Bone marrow (tissue), 2 donors: ENCODE measurements at places on chromosomes 6 and 20.

- DNase-seq = no peak
Measured at GRCh38 chr20:34396408-34396807, 33.3 kb downstream of the ITCH start.

DNA sequence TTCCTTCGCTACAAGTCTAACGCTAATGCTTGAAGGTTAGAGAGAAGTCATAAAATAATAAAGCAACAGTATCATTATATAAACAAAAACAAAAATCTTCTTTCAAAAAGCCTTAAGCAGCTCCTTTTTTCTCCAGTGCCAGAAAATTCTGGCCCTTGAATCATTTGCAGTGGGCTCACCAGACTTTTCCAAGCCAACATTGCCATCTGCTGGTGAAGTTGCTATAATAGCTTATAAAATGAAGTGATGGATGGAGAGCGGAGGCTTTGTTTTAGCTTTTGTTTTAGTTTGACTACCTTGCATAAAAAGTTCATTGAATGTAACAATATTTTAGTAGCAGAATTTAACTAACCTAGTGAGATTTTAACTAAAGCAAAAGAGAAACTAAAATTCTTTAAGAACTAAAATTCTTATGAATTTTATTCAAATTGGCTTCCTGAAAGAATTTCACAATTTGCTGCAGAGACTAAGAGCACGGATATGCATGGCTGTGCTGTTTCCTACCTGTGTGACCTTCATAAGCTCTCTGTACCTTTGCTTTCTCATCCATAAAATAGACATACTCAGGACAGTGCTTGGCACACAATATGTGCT is 44.8 kb upstream of the SLC2A12 start:
- no peak for DNase-seq

- DNase-seq = no peak
Measured at GRCh38 chr6:111444794-111445193, 38.2 kb downstream of the REV3L start.

DNA sequence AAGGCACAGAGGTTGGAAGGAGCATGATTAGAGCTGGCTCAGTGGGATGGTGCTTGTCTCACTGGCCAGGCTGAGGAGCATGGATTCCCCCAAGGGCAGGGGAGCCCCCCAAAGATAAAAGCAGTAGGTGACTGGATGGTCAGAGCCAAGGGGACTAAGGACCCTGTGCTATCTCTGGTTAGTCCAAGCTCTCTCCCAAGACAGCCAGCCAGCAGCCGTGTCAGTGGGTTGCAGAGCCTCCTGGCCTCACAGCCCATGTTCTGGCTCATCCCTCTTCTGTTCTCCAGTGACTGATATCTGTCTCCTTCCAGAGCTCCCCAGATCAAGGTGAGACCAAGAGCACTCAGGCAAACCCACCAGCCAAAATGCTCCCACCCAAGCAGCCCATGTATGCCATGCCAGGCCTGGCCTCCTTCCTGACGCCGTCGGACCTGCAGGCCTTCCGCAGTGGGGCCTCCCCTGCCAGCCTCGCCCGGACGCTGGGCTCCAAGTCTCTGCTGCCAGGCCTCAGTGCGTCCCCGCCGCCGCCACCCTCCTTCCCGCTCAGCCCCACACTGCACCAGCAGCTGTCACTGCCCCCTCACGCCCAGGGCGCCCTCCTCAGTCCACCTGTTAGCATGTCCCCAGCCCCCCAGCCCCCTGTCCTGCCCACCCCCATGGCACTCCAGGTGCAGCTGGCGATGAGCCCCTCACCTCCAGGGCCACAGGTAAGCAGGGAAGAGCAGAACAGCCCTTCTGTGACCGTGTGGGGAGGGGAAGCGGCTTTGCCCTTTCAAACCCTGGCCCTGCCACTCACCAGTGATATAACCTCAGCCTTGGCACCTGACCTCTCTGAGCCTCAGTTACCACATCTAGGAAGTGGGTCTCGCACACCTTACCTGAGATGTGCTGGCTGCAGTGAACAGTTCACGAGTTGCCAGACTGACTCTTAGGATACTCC is 121.3 kb downstream of the JPH2 start:
- DNase-seq = no peak

DNA sequence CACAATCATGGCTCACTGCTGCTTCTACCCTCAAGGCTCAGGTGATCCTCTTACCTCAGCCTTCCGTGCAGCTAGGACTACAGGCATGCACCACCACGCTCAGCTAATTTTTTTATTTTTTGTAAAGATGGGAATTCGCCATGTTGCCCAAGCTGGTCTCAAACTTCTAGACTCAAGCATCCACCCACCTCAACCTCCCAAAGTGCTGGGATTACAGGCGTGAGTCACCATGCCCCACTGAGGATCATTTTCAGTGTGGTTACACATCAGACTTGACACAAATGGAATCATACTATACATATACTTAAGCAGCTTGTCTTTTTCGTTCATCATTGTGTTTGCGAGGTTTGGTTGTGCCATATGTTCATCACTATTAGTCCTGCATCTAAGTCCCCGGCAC is 26.6 kb downstream of the ZC3H12D start:
- no peak for DNase-seq

- no peak for DNase-seq
Measured at GRCh38 chr6:113649880-113650609, 207.1 kb upstream of the MARCKS start.

- no peak for DNase-seq
Measured at GRCh38 chr6:169450097-169450496, 196.5 kb upstream of the THBS2 start.

DNA sequence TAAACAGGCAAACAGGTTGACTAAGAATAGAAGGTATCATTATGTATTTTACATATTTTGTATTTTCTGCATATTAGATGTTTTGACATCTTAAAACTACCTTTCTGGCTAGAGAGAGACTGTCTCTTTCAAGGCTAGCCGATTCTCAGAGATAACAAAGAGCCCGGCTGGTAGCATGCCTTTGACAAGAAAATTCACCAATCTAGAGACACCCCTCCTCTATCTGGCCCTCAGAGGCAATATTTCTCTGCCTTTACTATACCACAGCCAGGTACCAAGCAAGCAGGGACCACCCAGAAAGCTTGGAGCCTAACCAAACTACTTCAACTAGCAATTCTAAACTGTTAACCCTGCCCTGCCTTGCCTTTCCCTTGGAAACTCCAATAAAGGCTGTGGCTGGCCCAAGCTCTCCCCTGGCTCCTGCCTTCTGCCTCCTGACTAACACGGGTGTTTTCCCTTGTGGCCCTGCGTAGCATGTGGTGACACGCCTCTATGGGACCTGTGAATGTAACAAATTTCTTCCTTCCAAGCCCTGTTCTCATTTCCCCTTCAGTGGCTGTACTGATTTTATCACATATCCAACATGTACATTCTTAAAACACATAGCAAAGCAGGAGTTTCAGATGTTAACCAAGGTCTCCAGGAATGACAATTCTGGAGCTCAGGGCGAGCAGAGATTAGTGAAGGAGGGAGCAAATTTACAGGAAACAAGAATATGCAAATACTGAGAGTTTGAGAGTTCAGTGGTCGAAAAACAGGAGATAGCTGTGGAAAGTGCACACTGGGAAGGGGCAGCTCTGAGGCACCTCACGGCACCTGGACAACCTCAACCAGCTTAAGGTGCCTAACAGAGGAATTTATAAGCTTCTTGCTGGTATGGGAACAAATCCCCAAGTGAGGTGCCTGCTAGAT is 120.8 kb downstream of the BACH2 start:
- DNase-seq = no peak

DNA sequence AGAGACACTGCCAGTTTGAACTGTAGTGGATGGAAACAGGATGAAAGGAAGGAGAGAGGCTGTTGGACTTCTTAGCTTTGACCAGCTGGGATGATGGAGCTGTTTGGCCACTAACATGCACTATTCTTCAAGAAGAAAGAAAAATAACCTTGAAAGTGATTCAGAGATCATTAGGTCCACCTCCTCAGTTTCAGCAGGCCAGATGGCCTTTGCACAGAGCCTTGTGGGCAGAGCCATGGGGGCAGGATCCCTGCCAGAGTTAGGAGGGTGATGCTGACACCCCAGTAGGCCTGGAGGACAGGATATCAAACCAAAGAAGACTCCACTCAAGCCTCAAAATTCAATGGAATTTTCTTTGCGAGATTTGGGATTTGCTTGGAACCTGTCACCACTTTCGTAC is 74.5 kb upstream of the TMEM181 start:
- no peak for DNase-seq

- DNase-seq = no peak
Measured at GRCh38 chr6:121867095-121867494, 431.6 kb downstream of the GJA1 start.

- DNase-seq = no peak
Measured at GRCh38 chr6:152673236-152673635, 24.5 kb upstream of the MYCT1 start.

GRCh38 chr20:50915424-50915823 is 15.8 kb downstream of the ADNP start:
- no peak for DNase-seq

GRCh38 chr20:53598140-53599043 is 4.8 kb upstream of the ZNF217 start:
- no peak for DNase-seq

DNA sequence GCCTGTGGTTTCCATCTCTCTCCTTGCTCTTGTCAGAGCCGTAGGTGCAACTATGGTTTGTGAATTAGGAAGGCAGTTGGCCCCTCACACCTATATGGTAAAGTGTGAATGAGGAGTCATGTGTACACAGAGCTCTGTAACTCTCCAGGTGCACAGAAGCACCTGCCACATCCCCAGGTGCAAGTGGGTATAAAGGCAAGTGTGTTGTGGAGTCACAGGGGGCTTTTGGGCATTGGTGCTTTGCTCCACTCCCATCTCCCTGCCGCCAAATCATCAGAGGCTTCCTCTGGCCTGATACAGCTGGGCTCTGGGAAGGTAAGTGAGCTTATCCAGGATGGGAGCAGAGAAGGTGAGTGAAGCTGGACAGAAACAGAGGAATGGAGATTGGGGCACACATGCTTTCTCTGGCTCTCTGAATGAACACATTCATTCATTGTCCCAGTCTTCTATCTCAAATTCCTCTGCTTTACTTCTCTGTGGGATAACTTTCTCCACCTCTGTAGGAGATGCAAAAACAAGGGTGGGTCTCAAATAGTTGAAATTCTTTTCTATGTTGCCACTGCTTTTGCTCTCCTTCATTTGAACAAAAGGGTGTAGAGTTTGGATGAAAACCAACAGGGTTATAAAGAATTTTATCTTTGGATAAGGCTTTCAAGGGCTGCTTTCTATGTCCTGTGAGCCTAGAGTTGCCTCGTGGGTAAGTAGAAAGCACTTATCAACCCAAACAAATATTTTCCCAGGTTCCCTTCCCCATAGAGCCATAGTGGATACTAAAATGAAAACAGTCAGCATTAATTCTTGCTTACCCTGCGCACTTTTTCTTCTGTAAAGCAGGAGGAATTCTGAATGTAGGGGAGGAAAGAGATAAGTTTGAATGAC is 45.0 kb upstream of the RIPOR2 start:
- DNase-seq = no peak

GRCh38 chr6:30747902-30748769 is 3.8 kb upstream of the IER3 start:
- DNase-seq = no peak

GRCh38 chr6:114735025-114735735 is 392.4 kb upstream of the HS3ST5 start:
- DNase-seq = no peak

DNA sequence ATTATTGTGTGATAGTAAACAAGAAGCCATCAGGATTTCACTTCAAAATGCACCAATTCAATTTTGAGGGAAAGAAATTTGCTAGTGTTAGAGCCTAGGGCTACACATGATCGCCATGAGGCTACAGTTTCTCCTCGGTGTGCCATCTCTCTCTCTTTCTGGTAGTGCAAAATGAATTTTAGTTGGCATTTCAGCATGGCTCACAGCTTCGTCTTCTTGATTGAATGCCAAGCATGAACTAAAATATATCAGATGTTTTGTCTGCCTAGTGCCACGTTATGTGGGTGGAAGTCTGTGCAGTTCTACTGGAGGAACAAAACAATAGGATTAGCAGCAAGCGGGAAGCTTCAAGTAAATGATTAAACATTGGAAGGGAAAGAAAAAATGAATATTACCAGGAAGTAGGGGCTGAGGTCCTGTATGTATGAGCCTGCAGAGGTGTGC is 6.8 kb upstream of the MRAP2 start:
- no peak for DNase-seq

DNA sequence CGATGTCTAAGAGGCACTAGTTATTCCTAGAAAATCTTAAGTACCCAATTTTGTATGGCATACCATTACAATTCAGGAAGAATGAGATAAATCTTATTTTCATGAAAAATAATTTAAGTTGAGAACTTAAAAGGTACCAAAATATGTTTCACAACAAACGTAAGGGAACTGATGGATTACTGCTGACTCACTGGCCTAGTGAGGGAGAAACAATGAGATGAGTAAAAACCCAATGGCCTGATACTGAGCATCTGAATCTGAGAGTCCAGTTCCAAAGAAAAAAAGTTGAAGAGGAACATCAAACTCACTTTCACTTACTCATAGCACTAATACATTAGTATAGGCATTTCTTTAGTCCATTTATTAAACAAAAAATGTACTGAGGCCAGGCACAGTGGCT is 56.0 kb downstream of the MDN1 start:
- no peak for DNase-seq

GRCh38 chr6:139149383-139149782 is 14.5 kb downstream of the HECA start:
- DNase-seq = no peak

DNA sequence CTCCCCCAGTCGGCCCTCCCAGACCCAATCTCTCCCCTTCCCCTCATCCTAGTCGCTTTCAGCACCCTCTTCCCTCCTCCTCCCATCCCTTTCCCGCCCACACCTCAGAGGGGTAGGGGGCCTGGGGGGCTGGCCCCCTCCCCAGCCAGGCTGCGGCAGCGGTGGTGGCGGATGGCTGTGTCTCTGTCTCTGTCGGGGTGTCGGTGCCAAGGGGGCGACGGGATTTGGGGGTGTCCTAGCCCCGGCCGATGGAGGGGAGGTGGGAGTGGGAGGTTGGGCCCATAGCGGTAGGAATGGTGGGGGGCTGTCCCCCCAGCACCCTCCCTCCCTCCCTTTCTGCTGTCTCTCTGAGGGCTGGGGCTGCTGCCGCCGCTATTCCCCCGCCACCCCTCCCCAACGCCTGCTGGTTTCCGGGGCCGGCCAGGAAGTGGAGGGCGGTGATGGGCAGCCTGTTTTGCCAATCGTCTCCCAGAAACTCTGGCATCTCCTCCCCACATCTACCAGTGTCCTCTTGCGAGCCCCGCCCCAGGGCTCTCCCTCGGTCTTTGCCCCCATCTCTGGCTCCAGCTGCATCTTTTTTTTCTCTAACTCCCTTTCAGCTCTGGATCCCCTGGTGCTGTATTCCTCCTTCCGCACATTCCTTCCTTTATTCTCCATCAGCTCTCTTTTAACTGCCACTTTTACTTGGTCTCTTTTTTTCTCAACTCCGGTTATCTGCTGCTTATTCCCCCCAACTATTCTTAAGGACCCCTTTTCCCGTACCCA is at the start of gene AGPAT1:
Gene AGPAT1, minus strand, starts transcription at position 374 of the 765 bp plus-strand sequence. CDS start 4,588 bp downstream, outside the sequence.
- DNase-seq = peak; percentile 91

DNA sequence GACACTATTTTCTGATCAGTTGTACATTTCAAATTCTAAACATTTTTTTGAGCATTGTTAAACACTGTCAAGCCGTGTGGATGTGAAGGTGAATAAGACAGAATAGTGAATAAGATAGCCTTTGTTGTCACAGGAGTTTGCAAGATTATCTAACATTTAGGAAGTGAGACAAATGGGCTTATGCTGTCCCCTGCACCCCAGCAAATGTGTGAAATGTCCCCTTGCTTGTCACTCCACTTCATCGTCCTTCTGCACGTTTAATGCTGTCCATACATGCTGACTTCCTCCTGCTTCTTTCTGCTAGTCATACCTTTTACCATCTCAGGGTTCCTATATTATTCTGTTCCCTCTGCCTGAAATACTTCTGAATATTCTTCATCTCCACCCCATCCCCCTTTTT is 62.6 kb downstream of the CBFA2T2 start:
- DNase-seq = no peak

- no peak for DNase-seq
Measured at GRCh38 chr6:77466055-77466450, 2.8 kb upstream of the HTR1B start.
